ENCODE measurements at places on chromosomes 2 and 18. TPM values are rescaled to one million over a fixed set of nuclear protein-coding genes. Genes with fewer than 3 reads are reported as not detected.
A peak's percentile ranks its signal among the peaks of the same experiment; 100 is the strongest.

GRCh38 chr2:105404736-105405135 is 5.9 kb upstream of the FHL2 start:
- peak; percentile 43 for DNase-seq

- DNase-seq, result no peak
Measured at GRCh38 chr2:85011747-85012146, 40.8 kb downstream of the KCMF1 start.

Gene SIGLEC15
- total RNA-seq, result 0.22 TPM

DNA sequence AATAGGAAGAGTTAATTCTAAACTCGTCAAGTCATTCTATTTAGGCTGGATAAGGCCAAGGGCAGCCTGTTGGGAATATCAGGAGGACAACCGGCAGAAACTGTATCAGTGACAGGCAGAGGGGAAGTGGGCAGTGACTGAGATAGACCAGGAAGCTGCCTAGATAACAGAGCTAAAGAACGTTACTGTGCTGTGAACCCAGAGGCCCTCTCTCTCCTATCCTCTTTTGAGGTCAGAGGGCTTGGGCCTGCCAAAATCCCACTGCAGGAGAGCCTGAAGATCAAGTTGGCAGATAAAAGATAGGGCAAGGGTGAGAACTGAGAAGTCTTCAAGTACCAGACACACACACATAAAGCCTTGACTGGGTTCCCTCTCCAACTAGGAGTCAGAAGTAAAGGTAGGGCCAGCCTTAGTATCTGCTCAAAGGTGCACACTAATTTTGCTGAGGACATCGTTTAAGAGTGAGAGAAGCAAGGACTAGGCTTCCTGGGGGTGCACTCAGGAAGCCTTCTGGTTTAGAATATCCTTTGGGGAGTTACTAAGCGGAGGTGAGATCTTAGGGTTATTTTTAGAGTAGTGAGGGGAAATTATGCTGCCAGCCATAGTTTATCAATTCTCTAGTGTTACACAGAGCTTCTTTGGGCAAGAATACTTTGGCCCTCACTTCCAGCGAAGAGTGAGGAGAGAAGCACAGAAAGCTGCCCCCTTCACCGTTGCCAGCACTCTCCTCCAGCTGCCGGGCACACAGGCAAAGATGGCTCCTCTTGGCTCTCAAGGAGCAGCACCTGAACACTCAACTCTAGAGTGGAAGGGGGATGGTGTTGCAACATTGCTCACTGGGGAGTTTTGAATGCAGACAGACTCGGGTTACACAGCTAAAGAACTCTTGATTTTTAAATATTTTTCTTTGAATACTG is 9.8 kb downstream of the CAVIN2 start:
- no peak for DNase-seq

GRCh38 chr2:22952656-22953225 is 432.2 kb upstream of the KLHL29 start:
- no peak for DNase-seq

- no peak for DNase-seq
Measured at GRCh38 chr2:41768310-41768709, 279.5 kb upstream of the PKDCC start.
